SK-MEL-5 (cell line): ENCODE measurements at places on chromosomes 1 and 21. TPM values are rescaled to one million over a fixed set of nuclear protein-coding genes. Genes with fewer than 3 reads are reported as not detected.

GRCh38 chr1:17438318-17439249, 893 bp downstream of the RCC2 start:
- peak; percentile 72 for DNase-seq

GRCh38 chr1:218348628-218349071, 3.5 kb downstream of the TGFB2 start:
- no peak for DNase-seq

GRCh38 chr1:156816561-156817328, at the start of gene SH2D2A:
Gene SH2D2A (minus strand): TSS chr1:156816848. CDS start chr1:156816708, 140 bp downstream.
- no peak for DNase-seq

GRCh38 chr1:207335695-207336363, 14.4 kb downstream of the CD55 start:
- DNase-seq: no peak

- DNase-seq: no peak
Measured at GRCh38 chr1:156259805-156260204, 11.9 kb upstream of the PAQR6 start.

- DNase-seq: no peak
Measured at GRCh38 chr1:30317921-30318320, 405.5 kb downstream of the MATN1 start.

GRCh38 chr1:84763912-84764680, 73.8 kb upstream of the SSX2IP start:
- no peak for DNase-seq

DNA sequence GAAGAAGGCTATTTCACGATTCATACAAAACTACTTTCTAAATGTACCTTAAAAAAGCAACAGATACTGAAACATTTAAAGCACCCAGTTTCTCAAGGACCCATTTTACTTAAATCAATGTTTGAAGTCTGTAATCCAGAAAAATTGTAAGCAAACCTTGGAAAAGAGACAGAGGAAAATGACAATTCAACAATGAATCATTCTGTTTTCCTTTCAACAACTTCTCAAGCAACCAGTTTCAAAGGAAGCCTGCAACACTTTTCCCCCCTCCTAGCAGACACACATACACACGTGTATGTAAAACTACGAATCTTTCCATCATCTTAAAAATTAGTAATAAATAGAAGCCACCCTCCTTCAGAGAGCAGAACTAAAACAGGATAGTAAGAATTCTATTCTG, 1.2 kb downstream of the RERE start:
- peak; percentile 14 for DNase-seq

DNA sequence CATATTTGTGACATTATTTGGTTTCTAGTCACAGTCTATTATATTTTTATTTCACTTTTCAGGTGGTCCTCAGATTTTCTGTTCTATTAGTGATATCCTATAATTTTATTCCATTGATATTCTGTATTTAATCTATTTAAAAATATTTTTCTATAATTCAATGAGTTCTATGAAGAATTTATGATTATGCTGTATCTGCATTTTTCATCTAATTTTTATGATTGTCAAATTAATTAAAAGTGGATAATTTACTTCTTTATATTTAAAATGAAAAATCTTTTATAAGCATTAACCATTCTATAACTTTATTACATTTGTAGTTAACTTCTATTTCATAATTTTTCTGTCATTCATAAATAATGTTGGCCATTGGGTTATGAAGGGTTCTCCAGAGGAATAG, 387.4 kb upstream of the LRRC7 start:
- no peak for DNase-seq

DNA sequence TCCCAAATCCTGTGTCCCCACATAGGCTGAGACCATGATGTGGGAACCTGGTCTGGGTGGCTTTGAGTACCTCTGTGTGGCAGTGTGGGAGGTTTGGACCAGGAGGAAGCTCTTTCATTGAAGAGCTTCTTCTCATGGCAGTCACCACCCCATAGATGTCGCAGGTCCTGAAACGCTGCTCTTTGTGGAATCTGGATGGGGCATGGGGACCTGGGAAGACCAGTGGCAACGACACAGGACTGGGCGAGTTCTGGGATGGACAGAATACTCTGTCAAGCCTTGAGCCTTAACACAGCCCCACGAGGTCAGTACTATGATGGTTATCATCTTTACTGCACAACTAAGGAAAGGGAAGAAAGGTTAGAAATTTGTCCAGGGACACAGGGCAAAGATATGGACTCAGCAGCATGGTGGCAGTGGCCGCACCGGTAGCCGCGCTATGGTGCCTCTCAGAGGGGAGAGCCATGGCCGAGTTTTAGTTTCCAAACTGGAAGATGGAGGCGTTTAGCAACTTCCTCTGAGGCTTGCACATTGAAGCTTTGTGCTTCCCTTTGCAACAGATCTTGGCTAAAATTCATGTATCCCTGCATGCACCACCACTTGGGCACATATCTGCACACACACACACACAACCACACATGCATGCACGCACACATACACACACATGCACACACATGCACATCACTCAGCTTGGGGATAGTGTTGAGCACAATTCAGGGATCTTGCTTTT, 117.7 kb upstream of the C1orf174 start:
- DNase-seq: no peak

- DNase-seq: no peak
Measured at GRCh38 chr1:155801149-155801548, 55.9 kb downstream of the GON4L start.

DNA sequence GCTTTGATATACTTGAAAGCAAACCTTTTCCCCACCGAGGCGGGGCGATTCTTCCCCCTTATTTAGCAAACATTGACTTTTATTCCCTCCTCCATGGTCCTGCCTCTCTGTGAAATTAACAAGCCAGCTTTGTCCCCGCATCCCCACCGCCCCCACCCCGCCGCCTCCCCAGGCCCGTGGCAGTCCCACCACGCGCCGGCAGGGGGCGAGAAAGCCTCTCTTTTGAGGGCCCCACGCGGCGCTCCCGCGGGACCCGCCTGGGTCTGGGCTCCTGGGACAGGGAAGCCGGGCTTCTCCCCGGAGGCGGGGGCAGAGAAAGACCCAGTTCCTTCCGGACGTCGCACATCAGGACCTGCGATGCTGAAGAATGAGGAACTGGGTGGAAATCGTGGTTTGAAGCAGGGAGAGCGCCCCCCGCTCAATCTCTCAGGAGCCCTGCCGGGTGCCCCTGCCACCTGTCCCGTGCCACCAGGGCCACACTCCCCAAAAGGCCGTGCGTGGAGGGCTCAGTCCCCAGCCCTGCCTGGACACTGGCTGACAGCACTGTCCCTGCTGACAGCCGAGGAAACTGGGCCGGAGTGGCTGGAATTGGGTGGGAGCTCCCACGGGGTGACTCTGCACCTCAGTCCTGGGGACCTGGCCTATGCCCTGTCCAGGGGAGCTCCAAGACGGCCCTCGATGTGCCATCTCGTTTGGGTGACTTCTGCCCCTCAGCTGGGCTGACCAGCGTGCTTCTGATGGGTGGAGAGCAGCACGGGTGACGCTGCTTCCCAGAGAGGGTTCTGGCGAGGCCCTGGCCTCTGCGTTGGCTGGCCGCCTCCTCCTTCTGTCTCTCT, 8.6 kb upstream of the ACTRT2 start:
- DNase-seq: peak; percentile 25

DNA sequence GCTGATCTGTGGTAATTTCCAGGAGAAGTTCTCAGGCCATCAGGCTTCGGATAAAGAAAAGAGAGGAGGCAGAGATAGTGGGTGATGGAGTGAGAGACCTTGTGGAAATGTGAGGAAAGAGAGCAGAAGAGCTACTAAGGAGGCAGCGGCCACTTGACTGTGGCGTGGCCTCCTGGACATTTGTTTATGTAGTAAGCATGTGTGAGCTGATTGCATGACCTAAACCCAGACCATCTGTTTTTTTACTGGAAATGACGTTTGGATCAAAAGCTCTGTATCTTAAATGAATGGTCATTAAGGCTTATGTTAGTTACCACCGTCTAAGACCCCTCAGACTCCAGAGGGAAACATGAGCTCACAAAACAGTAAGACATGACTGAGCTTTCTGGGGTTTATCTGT, 13.6 kb downstream of the ATP1B1 start:
- no peak for DNase-seq

DNA sequence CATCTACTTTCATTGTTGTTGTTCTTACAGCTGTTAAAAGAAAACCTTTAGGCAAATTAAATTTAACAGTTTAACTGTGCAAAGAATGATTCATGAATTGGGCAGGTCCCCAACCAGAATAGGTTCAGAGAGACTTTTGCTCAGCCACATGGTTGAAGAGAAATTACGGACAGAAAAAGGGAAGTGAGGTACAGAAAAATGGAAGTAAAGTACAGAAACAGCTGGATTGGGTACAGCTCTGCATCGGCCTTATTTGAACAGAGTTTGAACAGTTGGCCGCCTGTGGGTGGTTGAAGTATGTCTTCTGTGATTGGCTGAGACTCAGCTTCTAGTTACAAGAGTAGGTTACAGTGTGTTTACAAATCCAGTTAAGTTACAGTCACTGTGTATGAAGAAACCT, 210.1 kb downstream of the FGGY start:
- no peak for DNase-seq

DNA sequence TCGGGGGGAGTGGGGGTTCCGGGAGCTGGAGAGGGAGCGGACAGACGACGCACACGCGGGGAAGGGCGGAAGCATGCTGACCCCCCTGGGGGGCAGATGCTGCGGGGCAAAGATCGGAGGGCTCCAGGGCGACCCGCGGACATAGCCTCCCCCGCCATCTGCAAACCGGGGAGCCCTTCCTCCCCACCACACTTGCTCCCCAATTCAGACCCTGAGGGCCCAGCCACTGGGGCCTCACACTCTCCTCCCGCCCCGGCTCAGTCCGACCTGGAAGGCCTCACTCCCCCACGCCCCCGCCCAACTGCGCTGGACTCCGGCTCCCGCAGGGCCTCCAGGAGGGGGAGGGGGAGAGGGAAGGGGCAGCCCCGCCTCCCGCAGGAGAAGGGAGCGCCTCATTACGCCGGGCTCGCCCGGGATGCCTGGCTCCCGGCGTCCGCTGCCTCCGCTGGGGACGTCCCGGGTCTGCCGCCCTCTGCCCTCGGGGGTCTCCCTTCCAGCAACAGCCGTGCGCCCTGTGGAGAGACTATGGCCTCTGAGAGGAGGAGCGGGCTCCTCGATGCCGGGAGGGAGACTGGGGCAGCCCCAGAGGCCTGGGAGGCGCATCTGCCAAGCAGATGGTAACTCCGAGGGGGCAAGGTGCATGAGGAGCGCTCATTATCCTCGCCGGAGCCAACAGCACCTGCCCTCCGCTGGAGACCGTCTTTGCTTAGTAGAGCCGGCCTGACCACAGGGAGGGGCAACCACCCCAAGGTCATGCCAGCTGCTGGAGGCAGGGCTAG, 636 bp upstream of the CAMK2N1 start:
- peak; percentile 20 for DNase-seq

- DNase-seq: no peak
Measured at GRCh38 chr1:50110151-50110550, 1.4 kb downstream of the ELAVL4 start.

GRCh38 chr1:29645586-29645985, 409.3 kb downstream of the PTPRU start:
- no peak for DNase-seq

DNA sequence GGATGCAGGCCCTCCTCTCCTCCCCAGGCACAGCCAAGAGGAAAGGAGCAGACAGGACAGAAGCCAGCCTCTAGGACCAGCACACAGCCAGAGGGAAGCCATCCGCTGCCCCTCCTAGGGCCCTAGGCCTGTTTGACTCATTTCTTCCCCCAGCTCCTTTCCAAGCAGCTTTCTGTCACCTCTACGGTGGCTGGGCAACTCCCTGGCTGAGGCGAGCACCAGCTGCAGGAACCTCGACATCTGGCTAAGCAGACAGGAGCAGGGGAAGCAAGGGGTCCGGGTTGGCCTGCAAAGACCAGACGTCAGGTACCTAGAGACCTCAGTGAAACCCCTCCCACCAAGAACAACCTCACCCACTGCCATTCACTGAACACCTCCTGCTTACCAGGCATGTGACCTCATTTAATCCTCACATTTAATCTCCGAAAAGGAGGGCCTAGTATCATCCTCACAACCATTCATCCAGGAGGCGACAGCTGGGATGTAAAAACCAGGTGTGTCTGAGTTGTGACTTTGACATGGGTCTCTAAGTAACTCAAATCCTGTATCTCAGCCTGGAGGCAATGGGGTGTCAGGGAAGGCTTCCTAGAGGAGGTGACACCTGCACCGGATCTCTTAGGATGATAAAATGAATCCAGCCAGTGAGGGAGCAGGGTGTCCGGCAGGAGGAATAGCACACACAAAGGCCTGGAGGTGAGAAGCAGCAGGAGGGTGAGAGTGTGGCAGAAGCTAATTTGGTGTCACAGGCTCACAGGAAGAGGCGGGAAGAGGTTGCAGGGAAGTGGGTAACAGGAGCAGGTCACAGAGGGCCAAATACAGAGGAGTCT, 5.9 kb downstream of the LRP8 start:
- DNase-seq: no peak

GRCh38 chr1:248839168-248839555, 1.1 kb downstream of the ZNF672 start:
- DNase-seq: no peak

- DNase-seq: no peak
Measured at GRCh38 chr21:34579411-34579810, 35.5 kb downstream of the RCAN1 start.

- no peak for DNase-seq
Measured at GRCh38 chr1:68230901-68231626, 1.3 kb downstream of the WLS start.

DNA sequence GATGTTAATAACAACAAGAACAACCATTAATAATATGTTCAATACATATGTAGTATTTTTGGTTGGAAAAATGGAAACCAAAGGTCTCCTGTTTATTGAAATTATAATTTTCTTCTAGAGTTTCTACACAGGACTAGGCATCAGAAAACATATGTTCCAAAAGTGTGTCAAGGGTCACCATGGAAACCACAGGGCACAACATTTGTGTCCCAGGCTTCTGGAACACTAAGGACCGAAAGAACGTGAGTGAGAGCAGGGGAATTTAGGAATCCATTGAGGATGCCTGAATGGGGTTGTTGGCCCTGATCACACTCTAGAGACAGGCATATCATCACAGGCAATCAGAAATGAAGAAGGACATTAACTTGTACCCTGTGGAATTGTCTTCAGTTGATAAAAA, 7.5 kb upstream of the CDC14A start:
- DNase-seq: no peak

GRCh38 chr21:32137931-32138330, 140.9 kb downstream of the MIS18A start:
- no peak for DNase-seq

GRCh38 chr1:44118682-44119081, at the start of gene KLF17:
Gene KLF17 (plus strand): TSS chr1:44118821. CDS start chr1:44118908, 87 bp downstream.
- DNase-seq: no peak

GIPC2 gene
- not detected in 2 replicates for total RNA-seq

TEDDM1 gene
- not detected in 2 replicates for total RNA-seq

CCNL2 gene
- 67.7 and 78.7 TPM in 2 replicates for total RNA-seq

SPRR2F gene
- total RNA-seq: 0.18 and 0.51 TPM in 2 replicates

CASP9 gene
- total RNA-seq: 14.7 and 17.1 TPM in 2 replicates

VASH2 gene
- 0.69 and 2.1 TPM in 2 replicates for total RNA-seq

ATAD3C gene
- total RNA-seq: 0.05 TPM in 1 of 2 replicates, not detected in the other

ANKRD65 gene
- not detected in 2 replicates for total RNA-seq

KRTAP21-2 gene
- total RNA-seq: not detected in 2 replicates

AGO1 gene
- total RNA-seq: 10.1 and 13.4 TPM in 2 replicates

PKLR gene
- total RNA-seq: 0.11 TPM in 1 of 2 replicates, not detected in the other
